Breast epithelium (tissue), 4 donors: ENCODE measurements at places on chromosomes 7 and 10.

GRCh38 chr7:157984423-157985163 lies 603.0 kb downstream of the PTPRN2 start:
- no peak for DNase-seq

DNA sequence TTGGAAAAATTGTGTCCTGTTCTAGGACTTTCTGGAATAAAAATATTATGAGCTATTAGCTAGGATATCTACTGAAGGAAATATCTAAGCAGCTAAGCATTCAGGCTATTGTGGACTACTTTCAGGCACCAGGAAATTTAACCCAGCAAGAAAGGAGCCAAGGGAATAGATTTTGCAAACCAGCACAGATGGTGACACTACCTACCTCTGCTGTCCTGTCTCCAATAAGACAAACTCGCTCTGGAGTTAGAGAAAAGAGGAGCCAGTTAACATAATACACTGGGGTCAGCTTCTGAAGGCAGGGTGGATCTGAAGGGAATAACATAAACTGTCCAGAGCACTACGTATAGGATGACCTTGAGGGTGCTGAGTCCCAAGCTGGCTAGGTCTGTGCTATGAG lies 223.7 kb upstream of the PRSS58 start:
- DNase-seq, result no peak

GRCh38 chr10:113084031-113084430 lies 134.0 kb downstream of the TCF7L2 start:
- DNase-seq, result no peak

GRCh38 chr10:22433875-22434274 lies 88.6 kb downstream of the SPAG6 start:
- DNase-seq, result no peak

- DNase-seq, result no peak
These were observed 882 bp downstream of the PDCD11 start for GRCh38 chr10:103397191-103397825.

- no peak for DNase-seq
These were observed 39.3 kb upstream of the GGCT start for GRCh38 chr7:30543813-30544525.

GRCh38 chr10:80443531-80443974 lies 10.6 kb upstream of the TSPAN14 start:
- DNase-seq, result no peak

DNA sequence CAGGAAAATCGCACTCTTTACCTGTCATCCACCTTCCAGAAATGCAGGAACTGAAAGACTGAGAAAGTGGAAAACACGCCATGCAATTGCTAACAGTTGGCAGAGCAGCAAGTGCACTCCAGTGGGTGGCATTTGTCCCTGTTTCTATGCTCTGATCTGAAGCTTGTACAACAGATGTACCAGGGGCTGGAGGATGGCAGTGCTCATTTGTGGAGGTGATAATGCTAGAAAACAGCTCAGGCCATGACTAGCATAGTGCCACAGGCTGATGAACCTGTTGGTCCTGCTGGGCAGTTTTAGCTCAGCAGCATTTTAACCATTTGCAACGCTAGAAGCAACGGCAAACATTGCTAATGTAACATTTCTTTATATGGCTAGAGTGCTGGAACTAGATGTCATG lies 199.9 kb upstream of the NRP1 start:
- no peak for DNase-seq

DNA sequence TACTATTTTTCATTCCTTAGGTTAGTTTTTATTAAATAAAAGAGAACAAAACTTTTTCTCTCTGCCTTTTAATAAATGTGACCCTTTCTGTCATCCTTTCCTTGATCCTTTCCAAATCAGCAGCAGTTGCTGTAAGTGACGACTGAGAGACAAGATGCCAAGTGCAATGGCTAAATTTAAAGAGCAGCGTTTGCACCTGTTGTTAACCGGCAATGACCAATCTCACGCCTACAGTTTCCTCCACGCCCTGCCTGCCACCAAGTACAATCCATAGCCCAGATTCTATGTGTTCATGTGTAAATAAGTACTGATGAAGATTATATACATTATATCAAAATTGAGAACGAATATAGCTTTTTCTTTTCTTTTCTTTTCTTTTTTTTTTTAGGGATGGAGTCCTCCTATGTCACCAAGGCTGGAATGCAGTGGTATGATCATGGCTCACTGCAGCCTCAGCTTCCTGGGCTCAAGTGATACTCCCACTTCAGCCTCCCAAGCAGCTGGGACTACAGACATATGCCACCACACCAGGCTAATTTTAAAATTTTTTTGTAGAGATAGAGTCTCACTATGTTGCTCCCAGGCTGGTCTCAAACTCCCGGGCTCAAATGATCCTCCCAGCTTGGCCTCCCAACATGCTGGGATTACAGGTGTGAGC lies 6.5 kb upstream of the MCU start:
- DNase-seq, result no peak

DNA sequence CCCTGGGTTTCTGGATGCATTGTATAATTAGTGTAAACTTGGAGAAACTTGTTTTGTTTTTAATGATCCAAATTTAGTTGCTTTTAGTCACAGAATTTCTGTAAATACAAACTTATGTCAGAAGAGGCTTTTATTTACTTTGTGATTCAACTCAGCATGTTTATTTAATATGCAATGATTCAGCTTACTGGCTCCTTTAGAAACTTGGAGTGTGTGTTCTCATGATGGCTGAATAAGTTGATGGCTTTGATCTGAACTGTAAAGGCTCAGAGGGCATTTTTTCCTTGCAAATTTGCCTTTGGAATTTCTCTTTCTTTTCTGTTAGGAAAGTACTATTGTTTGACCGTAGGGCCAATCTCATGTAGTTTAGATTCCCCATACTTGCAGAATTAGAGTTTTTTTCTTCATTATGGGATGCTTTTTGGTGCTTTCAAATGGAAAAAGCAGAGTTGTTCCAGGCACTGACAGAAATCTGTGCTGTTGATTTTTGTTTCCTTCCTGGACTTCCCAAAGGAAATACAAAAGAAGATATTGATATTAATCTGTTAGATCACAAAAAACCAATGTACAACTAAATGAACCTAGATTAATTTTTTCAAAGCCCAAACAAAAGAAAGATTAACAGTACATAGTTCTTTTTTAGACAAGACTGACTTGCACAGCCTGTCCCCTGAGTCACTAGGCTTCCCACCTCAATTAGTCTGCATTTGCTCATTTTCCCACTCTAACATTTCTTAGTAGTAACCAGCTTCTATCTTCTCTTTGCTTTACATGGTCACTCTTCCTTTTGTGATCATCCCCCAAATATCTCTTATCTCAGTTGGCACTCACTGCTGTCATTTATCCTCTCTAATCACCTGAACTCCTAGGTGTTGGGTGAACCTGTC lies 96.8 kb upstream of the AGR3 start:
- DNase-seq, result no peak

- DNase-seq, result peak; percentile 61
These were observed 123.9 kb downstream of the TAX1BP1 start for GRCh38 chr7:27863880-27864279.

GRCh38 chr7:20164425-20165145 lies 52.6 kb downstream of the MACC1 start:
- no peak for DNase-seq

GRCh38 chr10:48572414-48572813 lies 32.5 kb downstream of the ARHGAP22 start:
- DNase-seq, result no peak

- no peak for DNase-seq
These were observed 1.3 kb upstream of the ATXN7L1 start for GRCh38 chr7:105877736-105878135.

DNA sequence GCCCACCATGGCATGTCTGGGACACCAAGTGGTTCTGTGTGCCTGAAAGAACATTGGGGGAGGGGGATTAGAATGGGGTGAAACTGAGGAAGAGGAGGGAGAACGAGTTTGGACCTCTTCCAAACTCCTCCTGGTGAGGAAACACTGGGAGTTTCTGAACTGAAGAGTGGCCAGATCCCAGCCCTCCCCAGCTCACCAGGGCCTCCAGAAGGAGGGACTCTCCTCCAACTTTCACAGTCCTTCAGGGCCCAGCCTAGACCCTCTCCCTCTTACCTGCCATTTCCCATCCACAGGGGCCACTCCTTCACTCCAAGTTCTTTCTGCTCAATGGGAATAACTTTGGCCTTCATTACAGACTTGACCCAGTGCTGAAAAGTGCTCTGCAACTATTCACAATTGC lies 132.0 kb upstream of the FOXK1 start:
- DNase-seq, result no peak

- peak; percentile 50 for DNase-seq
These were observed 21.0 kb downstream of the ASB13 start for GRCh38 chr10:5645375-5645774.

GRCh38 chr10:66925896-66926715 lies at the start of gene LRRTM3:
TSS of gene LRRTM3 (plus strand) at chr10:66926036.
- DNase-seq, result no peak

DNA sequence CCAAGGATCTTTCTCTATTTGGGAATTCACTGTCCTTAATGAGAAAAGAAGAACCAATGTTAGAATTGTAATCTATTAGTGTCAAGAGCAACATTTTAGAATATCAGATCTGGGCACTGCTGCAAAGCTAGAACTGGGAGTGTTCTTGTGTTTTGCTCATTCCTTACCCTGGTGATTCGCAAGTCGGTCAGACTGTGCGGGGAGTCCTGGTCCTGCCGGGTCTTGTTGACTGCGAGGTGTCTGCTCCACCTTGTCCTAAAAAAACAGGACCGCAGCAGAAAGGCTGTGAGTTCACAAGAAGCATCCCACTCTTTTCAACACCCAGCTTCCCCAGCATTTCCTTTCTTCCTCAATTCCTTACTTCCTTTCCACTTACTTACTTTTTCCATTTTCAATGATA lies 79.0 kb downstream of the GRB10 start:
- DNase-seq, result no peak

- DNase-seq, result no peak
These were observed 336.6 kb upstream of the MEOX2 start for GRCh38 chr7:16023046-16023445.

DNA sequence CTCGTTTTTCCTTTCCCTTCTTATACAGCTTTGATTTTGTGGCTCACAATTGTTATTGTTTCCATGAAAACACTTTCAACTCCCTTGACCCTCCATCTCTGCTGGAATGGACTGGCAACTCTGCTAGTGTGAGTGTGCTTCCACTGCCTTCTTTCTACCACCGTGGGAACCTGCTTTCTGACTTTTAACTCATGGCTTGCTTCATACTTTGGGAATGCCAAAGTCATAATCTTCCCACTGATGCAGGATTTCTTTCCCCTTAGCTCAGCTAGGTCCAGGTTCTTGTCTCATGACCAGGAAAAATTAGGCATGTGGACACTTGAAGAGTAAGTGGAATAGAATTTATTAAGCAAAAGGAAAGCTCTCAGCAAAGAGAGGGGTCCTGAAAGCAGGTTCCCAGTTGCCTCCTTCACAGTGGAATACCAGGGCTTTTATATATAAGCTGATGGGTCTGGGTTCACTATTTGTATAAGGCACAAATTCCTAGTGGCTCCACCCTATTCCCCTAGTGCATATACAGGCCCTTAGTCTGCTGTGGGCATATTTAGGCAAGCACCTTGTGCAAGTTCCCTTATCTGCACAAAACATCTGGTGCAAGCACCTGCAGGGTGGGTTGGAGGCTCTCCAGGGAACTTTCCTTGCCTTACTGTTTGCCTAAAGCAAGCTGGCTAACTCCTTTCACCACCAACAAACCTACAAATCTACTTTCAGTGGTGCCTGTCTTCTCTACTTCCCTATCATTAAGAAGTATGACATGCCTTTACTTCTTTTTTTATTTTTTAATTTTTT lies 119.5 kb downstream of the CFAP58 start:
- no peak for DNase-seq

- no peak for DNase-seq
These were observed 53.0 kb downstream of the ASNS start for GRCh38 chr7:97819161-97819560.

DNA sequence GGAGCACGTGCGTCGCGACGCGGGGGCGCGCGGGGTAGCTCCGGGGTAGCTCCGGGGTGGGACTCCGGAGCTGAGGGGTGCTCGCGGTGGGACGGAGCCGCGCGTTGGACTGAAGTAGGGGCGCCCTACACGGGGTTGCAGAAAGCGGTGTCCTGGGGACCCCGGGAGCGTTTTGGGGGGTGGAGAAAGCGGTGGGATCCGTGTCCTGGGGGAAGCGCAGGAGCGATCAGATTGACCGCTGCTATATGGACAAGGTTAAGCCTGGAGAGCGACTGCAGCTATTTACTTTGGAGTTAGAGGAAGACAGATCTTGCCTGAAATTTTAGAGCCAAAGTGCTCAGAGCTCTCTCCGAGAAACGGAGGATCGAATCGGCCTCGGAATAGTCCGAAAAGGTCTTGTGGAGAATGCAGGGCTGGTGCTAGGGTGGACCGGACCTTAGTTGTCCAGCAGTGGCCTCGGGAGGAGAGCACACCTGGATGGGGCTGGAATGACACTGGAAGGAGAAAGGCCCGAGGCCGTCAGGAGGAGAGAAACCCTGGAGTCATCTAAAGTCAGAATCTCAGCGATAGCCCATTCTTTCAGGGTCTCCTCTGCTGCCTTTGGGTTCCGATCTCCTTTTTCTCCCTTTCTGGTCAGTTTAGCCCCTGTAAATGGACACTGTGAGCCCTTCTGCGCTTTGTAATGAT lies 564 bp downstream of the PDSS1 start:
- no peak for DNase-seq

DNA sequence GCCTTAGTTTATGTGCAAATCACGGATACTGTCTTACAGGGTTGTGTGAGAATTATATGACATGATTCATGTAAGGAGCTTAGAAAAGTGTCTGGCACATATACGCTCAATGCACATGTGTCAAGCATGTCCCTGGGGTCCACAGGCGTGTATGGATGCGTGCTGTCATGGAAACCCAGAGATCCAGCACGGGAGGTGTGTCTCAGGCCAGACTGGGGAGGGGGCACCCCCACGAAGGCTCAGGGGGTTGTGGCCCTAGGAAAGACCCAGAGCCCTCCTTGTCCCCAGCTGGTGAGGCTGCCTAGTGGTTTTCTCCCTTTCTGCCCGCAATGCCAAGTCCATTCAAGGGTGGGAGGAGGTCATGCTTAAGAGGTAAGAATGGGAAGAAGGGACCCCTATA lies 9.1 kb downstream of the BTBD16 start:
- no peak for DNase-seq

- DNase-seq, result no peak
These were observed 1060.6 kb downstream of the LRMDA start for GRCh38 chr10:76492026-76492425.

DNA sequence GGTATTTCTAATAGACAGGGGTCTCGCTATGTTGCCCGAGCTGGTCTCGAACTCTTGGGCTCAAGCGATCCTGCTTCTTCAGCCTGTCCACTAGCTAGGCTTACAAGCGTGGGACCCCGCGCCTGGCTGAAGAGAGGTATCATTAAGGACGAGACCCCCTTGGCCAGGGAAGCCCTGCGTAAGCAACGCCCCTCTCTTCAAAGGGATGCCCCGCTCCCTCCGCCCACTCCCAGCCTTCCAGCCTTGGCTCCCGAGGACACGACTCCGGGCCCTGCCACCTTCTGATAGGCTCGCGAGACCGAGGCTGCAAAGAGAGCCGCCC lies 220 bp upstream of the ZKSCAN5 start:
- DNase-seq, result no peak

DNA sequence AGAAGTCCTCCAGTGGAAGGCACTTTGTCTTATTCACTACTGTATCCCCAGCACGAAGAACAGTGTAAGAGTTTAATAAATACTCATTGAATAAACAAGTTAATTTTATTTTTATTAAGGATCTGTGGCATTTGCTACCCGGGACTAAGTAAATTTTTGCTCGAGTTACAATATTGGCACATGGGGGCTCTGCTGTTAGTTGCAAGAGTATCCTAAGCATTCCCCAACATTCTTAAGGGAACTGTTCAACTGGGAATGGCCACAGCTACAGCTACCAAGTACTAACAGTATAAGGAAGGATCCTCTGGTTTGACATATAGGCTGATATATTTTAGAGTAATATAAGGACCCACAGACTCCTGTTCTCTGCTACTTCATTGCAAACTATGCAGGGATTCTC lies 8.7 kb upstream of the LRRTM3 start:
- DNase-seq, result no peak
